Kidney (tissue), 22 donors: ENCODE measurements at places on chromosomes 11 and 22. TPM values are rescaled to one million over a fixed set of nuclear protein-coding genes. Genes with fewer than 3 reads are reported as not detected.

- DNase-seq = no peak
- H3K4me1 ChIP-seq = no peaks in the 10 kb centered on the region
- no peaks in the 10 kb centered on the region for H3K27me3 ChIP-seq
- H3K27ac ChIP-seq = no peak overlapping the region
- no peaks in the 10 kb centered on the region for H3K36me3 ChIP-seq
- no peak overlapping the region for H3K4me3 ChIP-seq
Observed at GRCh38 chr11:74671520-74672196, 59.6 kb downstream of the CHRDL2 start.

DNA sequence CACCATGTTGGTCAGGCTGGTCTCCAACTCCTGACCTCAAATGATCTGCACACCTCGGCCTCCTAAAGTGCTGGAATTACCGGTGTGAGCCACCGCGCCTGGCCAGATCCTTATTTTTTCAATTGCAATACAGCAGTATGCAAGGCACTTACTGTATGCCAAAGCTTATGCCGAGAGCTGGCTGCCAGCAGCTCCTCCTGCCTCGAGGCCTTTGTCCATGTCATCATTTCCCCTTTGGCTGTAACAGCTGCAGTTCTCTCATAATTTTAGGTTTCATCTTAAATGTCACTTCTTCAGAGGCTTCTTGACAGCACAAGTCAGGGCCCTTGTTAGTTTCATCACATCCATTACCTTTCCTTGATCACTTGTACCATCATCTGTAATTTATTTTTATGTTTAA lies 1.5 kb upstream of the SREBF2 start:
- H3K4me3 ChIP-seq = no peak overlapping the region
- H3K27me3 ChIP-seq = no peaks in the 10 kb centered on the region
- H3K36me3 ChIP-seq = no peaks in the 10 kb centered on the region
- DNase-seq = no peak
- H3K4me1 ChIP-seq = peaks cover 7% of the 10 kb centered on the region
- peak overlapping the region; percentile 94 for H3K27ac ChIP-seq

DNA sequence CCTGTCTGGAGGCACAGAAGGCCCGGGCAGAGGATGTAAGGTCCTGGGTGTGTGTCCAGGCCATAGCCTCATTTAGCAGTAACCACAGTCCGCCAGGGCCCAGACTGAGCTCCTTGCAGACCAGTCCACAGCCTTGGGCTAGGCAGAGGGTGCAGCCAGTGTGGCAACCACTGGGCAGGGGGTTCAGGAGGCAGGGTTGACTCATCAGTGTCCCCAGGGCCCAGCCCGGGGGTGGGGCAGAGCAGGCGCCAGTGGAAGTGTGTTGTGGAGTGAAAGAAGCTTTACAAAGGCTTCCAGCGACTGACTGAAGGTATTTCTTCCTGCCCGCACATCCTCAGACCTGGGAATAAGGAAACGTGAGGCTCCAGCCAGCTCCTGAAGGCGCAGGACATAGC lies 27.7 kb upstream of the WNT11 start:
- no peaks in the 10 kb centered on the region for H3K27me3 ChIP-seq
- no peak overlapping the region for H3K4me3 ChIP-seq
- DNase-seq = no peak
- no peaks in the 10 kb centered on the region for H3K4me1 ChIP-seq
- no peak overlapping the region for H3K27ac ChIP-seq
- H3K36me3 ChIP-seq = no peaks in the 10 kb centered on the region

GRCh38 chr11:61607920-61608599 lies 27.2 kb upstream of the SYT7 start:
- H3K27me3 ChIP-seq = no peaks in the 10 kb centered on the region
- no peak overlapping the region for H3K27ac ChIP-seq

DNA sequence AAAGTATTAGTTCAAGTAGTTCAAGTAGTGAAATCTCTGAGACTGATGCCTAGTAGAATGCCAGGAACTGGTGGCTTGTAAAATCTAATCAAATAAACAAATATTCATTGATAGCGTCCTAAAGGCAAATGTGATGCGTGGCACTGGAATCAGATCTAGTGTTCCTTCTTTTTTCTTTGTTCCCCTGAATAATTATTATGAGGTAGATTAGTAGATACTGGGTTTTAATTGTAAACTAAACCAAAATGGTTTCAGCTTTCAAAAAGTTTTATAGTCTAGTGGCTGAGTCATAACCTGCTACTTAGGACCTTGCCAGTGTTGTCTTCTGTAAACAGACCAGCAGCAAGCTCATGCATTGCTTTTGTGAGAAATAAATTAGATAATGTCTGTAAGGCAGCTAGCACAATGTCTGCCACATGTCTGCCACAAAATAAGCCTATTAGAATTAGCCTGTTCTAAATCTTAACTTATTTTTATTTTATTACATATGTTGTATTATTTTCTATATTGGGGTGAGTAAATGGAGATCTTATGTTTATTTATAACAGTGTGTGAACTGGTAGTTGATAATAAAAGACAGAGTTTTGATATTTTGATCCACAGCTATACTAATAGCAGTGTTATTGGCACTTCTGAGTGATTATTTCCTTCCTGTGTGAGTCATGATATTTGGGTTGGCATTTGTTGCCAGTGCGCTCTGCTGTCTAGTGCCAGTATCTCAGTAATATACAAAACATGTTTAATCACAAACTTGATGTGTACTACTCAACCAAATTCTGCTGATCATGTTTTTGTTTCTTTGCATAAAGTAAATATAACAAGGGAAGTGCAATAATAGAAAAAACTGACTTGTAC lies 135.7 kb downstream of the TMEM135 start:
- no peak overlapping the region for H3K27ac ChIP-seq
- no peaks in the 10 kb centered on the region for H3K4me1 ChIP-seq
- no peaks in the 10 kb centered on the region for H3K36me3 ChIP-seq
- DNase-seq = no peak
- no peak overlapping the region for H3K4me3 ChIP-seq
- H3K27me3 ChIP-seq = no peaks in the 10 kb centered on the region

DNA sequence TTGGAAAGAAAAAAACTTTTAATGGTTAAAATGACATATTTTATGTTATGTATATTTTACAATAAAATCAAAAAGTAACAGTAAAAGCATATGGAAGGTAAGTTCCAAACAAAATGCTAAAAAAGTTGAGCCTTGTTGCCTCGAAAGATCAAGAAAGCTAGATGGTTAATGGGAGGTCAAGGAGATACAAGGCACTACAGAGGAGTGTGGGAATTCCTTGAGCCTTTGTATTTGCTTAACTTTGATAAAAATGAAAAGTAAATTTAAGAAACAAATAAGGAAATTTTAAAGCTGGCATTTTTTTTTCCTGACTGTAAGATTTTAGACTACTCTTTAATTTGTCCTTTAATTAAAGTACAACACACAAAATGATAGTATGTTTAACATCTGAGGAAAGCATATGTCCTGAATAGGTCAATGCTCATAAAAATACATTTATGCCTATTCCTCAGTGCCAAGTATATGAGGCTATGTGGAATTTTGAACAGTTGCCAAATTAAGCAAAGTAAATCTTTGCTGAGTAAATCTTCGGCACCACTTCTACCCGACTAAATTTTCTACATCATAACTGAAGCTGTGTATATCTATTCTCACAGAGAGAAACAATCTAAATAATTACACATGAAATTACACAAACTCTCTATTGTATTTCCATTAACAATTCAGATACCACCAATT lies 108.8 kb downstream of the TTC28 start:
- no peak overlapping the region for H3K4me3 ChIP-seq
- H3K27me3 ChIP-seq = no peaks in the 10 kb centered on the region
- DNase-seq = no peak
- H3K27ac ChIP-seq = no peak overlapping the region

Gene KIRREL3
- 0.19 TPM for total RNA-seq

Gene ABCC8
- total RNA-seq = 1.3 TPM

Gene RNF121
- 59.4 TPM for total RNA-seq

Gene SCT
- not detected for total RNA-seq

DNA sequence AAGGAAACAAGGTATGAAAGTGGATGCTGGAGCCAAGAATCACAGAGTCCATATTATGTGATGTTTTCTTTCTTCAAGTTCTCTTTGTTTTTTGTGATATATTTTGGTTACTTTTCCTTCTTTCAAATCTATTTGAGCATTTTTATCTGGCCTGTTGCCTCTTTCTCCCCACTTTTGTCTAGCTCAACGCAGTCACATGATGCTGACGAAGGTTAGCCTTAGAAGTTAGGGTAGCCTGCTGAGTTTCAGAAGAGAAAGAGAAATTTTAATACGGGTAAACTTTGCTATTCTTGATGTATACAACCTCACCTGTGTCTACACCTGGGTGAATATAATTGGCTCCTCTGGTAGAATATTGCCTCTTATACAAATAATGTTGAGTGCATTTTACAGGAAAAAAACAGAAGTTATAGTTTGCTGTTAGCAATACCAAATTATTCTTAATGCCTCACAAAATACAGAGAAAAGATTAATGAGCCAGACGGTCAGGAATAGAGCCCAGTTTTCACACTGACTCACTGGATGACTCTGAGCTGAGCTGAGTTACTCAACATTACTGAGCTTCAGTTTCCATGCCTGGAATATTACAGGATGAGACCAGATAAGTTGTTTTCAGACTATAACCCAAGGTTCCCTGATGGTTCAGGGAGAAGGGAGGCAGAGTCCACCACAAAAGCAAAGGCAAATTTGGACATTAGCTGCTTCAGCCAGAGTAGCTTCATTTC lies 161.6 kb upstream of the BDNF start:
- no peaks in the 10 kb centered on the region for H3K36me3 ChIP-seq
- no peak overlapping the region for H3K27ac ChIP-seq

DNA sequence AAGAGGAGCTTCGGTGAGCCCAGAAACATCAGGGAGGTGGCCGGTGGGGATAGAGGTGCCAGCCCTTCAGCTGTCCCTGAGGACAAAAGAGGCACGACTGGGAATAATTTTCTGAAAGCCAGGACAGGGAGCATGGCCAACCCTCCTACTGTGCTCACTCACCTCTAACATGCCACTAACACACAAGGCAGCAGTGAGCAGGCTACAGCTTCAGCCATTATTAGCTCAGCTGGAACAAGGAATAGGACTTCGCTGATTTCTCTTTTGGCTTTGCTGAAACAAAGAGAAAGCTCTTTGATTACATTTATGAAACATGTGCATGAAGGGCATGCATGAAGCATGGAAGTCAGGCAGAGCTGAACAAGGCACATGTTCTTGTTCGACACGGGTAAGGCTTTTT lies 12.1 kb upstream of the OR10A5 start:
- H3K36me3 ChIP-seq = no peaks in the 10 kb centered on the region
- H3K27me3 ChIP-seq = no peaks in the 10 kb centered on the region
- H3K27ac ChIP-seq = no peak overlapping the region
- H3K4me1 ChIP-seq = no peaks in the 10 kb centered on the region
- no peak overlapping the region for H3K4me3 ChIP-seq

DNA sequence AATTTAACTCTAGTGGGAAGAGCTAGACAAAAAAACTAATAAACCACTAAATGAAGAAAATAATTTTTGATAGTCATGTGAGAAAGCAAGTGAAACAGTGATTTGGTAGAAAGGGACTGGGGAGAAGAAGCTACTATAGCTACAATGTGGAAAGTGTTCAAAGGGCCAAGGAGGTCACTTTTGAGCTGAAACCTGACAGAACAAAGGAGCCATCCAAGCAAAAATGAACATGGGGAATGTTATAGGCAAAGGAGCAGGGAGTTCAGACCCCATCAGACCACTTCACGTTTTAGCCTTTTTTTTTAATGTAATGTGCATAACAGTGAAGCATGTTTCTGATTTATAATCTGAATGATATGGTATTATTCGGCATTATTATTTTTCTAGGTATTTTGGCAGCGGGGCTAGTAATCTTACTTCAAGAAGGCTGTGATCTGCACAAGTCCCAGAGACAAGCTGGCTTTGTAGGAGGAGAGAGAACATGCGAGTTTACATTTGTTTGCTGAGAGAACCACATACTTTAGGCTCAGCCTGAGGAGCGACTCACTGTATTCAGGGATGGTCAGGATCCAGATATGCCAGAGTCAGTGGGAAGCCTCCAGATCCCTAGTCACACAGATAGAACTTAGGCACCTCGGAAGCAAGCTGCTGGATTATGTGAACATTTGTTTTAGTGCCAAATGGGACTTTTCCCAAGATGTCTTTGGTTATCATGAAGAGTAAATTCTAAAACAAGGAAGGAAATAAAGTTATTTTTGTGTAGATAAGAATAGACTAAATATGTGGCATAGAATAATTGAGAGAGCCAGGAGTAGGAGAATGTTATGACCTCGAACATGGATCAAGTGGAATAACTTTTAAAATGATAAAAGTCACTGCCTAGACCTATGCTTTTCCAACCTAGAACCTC lies 118.6 kb downstream of the TRIM44 start:
- no peaks in the 10 kb centered on the region for H3K27me3 ChIP-seq
- H3K27ac ChIP-seq = no peak overlapping the region
- H3K4me3 ChIP-seq = no peak overlapping the region

- H3K27me3 ChIP-seq = no peaks in the 10 kb centered on the region
- DNase-seq = no peak
- H3K4me3 ChIP-seq = no peak overlapping the region
- H3K36me3 ChIP-seq = no peaks in the 10 kb centered on the region
Observed at GRCh38 chr11:127138613-127139012, 138.0 kb upstream of the KIRREL3 start.

DNA sequence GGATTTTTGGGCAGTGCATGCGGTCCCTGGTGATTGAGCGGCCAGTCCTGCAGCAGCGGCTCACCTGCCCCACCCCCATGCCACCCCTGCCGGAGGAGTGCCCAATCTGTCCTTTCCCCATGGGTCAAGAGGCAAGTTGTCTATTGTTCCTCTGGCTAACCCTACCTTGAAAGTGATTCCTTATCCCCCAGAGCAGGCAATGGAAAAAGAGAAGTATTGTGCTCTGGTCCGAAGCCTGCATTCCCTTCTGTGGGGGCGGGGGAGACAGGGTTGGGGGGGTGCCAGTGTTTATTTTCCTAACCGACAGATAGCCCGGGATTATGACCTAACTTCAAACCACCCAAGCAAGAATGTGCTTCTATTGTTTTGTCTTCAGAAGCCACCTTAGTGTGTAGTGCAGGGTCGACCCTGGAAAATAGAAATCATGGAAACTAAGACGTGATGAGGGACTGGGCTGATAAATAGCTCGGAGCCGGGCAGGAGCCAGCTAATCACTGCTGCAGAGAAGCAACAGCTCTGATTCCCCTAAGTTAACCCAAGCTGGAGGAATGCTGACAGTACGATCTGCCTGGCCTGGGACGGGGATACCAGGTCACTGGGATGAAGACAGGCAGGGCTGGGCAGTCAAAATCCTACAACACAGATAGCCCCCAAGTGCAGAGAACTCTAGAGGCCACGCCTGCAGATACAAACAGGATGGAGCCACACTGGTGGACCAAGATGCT lies 38.7 kb upstream of the ATXN10 start:
- H3K4me1 ChIP-seq = no peaks in the 10 kb centered on the region
